ENCODE measurements at places on chromosomes 3 and 15.
A peak's percentile ranks its signal among the peaks of the same experiment; 100 is the strongest.

DNA sequence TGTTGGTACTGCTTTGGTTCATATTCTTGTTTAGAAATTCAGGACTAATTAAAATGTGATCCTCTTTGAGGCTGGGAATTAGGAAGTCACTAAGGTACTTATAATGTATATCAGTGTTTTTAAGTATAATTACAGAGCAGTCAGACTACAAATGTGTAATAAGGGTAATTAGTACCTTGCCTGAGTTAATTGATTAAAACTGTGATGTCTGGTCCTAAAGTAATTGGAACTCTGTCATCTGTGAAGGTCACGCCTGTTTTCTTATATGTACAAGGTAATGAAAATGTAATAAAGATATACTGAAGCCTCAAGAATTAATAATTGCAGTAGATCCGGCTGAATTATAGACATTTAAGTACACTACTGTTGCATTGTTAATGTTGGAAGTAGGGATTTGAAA, 32.8 kb downstream of the RIOX2 start:
- DNase-seq = no peak

DNA sequence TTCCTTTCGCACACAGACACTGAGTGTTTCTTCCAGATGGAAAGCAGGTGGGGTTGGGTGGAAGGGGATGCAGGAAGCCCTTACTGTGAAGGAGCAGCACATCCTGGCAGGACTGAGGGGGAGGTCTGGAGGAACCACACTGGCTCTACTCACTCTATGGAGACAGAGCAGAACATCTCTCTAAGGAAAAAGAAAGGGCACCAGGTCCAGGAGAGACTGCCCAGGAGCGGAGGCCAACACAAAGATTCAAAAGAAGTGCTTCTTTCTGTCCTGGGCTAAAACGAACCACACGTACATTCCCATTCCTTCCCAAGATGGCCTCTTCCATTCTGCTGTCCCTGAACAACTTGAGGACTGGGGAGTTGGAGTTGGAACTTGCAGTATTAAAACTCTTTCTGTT, 13.8 kb upstream of the VIPR1 start:
- no peak for DNase-seq

GRCh38 chr3:184361932-184362667, 590 bp downstream of the POLR2H start:
- no peak for DNase-seq

- no peak for DNase-seq
These were observed 69.3 kb upstream of the RPL35A start for GRCh38 chr3:197880491-197881269.

DNA sequence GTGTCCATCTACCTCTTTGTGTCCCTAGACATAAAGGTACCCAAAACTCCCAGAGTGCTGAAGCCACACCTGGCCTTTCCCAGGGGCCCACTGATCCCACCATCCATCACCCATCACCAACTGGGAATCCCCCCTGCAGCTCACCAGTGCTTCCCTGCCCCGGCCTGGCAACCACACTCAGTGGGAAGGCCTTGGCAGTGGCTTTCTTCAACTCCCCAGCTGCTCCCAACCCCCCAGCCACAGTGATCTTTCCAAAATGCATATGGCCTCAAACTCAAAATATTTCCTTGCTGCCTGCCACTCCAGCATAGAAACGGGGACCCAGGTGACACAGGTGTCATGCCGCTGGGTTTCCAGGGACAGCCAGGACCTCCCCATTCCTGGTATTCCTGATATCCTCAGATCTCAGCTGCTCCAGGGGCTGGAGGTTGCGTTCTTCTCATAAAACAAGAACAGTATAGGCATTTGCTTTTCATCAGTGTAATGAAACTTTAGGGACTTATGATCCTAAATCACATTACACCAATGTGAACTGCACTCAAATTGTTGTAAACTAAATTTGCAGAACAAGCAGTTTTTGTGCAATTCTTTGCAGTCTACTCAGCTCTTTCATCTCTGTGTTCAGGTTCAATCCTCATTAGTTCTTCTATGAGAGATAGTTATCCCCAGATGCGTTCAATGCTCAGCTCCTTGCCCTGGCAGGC, 1.3 kb downstream of the OCA2 start:
- no peak for DNase-seq

GRCh38 chr15:77033729-77034671, 36.9 kb downstream of the TSPAN3 start:
- no peak for DNase-seq

- no peak for DNase-seq
These were observed 32.2 kb upstream of the FMN1 start for GRCh38 chr15:33226559-33227181.

DNA sequence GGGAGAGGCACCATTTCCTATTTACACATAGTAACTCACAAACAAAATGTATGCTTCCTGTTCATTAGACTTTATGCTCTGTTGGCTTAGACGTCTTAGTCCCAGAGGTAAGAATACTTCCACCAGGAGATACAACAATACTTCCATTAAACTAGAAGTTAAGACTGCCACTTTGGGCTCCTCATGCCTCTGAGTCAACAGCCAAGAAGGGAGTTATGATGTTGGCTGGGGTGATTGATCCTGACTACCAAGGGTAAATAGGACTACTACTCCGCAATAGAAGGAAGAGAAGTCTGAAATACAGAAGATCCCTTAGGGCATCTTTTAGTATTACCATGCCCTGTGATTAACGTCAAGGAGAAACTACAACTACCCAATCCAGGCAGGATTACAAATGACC, 43.5 kb upstream of the ABI3BP start:
- no peak for DNase-seq

DNA sequence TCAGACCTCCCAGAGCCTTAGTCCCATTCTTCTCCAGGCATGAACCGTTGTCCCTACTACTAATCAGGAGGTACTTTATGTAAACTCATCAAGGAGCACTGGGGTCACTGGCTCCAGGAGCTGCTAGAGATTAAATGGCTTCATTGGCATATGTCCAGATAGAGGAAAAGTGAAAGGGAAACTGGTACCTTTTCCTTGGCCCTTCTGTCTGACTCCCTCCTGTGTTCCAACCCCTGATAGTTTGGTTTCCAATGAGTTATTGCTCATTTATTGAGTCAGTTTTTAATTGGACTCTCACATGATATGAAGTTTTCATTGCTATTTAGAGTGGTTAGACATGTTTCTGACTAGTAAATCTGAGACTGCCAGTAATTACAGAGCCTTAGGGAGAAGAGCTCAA, 130.5 kb upstream of the BFSP2 start:
- no peak for DNase-seq

DNA sequence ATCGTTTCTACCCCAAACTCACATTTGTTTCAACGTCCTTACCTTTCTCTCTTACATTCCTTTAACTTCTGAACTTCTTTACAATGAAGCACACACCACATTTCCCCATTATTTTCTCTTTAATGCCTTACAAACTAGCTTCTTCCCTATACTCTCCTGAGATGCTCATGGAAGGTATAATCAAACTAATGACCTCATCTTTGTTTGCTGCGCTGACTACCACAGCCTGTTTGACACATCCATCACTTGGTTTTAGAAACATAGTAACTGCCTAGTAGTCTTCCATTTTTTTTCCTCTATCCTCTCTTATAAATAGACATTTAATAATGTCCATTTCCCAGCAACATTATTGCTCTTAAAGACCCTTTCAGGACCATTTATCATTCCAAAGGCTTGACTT, 230.5 kb upstream of the LRTM1 start:
- no peak for DNase-seq

- DNase-seq = no peak
These were observed 53.1 kb downstream of the PHC3 start for GRCh38 chr3:170128259-170128976.

GRCh38 chr15:93428807-93429351, 339.9 kb upstream of the RGMA start:
- no peak for DNase-seq

DNA sequence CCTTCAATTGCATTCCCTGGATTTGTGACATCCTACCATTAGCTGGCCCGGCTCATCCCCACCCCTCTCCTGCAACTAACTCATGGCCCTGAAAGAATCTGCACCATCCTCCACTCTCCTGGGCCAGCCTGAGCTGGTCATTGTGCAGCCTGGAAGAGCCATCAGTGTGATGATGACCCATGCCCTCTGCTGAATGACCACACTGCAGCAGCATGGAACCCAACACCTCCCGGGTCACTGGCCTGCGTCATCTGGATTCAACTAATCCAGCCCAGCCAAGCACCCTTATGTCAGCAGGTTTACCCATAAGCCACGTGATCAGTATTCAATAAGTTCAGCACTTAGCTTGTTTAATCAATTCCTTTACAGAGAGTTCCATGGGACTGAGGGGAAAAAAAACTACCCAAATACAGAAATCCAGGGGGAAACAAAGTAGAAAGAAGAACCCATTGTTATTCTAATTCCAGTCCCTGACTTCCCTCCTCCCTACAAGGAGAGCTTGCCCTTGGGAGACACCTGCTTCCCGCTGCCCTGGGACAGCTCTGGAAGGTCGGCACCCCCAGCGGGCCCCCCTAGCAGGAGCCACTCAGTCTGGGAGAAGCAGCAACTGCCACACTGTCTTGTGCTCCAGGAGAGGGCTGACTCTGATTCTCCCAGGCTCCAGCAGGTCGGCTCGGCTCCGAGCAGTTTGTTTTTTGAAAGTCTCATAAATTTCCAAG, 309.1 kb upstream of the TLE3 start:
- DNase-seq = no peak

DNA sequence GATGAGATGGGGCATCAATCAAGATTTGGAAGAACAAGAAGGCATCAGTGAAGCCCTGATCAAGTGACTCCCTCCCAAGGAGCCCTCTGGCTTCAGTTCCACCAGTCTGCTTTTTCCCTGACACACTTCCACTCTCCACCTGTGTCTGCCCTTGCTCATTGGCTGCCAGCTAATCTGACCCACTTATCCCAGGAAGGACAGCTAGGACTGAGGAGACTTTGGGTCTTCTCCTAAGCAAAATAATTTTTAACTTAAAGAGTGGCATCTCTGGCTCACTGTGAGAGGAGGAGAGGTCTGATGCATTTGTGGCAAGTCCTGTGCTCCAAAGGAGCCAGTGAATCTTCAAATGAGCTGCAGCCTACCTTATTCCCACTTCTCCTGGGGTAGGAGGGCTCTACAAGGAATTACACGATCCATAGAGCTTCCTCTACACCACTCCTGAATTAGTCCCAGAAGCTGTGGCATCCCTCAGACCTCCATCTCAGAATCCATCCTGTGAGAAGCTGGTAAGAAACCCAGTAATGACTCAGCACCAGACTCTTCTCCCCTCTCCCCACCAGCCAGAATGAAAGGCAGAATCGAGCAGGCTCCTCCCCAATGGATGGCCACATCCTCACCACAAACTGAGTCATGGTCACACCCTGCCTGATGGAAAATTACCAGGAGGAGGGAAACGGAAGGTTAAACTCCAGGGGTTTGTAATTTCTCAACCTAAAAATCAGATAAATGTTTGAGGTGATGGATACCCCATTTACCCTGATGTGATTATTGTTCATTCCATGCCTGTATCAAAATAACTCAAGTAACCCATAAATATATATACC, 6.3 kb upstream of the PKM start:
- DNase-seq = peak; percentile 17

- DNase-seq = no peak
These were observed 1081.7 kb downstream of the NAALADL2 start for GRCh38 chr3:175940881-175941280.

DNA sequence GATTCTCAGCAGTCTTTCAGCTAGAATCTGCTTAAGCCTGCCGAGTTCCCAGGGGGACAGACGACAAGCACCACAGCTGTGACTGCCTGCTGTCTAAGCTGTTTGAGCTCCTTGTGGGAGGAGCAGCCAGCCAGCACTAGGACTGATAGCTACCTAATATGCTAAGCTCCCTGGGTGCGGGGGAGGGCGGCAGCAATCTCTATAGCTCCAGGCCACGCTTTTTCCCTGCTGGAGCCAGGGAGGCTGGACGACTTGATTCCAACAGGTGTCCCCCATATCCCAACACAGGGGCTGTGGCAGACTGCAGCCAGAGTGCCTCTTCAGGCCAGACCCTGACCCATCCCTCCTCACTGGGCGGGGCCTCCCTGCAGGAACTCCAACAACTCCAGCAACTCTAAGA, 134.1 kb upstream of the ARPP21 start:
- no peak for DNase-seq

- DNase-seq = no peak
These were observed 22.3 kb upstream of the IL1RAP start for GRCh38 chr3:190491533-190492054.

DNA sequence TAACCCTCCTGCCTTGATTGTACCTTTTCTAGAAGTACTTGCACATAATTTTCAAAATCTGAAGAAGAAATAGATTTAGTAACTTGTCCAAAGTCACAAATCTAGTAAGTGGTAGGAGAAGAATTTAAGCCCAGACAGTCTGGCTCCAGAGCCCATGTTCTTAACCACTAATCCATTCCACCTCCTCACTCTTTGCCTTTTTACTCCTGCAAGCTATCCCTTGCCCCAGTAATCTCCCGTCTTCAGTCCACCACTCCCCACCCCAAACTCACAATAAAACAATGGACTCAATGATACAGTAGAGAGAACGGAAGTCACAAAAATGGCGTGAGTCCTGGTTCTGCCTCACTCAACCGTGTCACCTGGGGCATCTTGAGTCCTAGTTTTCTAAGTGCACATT, 48.7 kb downstream of the SETMAR start:
- no peak for DNase-seq

DNA sequence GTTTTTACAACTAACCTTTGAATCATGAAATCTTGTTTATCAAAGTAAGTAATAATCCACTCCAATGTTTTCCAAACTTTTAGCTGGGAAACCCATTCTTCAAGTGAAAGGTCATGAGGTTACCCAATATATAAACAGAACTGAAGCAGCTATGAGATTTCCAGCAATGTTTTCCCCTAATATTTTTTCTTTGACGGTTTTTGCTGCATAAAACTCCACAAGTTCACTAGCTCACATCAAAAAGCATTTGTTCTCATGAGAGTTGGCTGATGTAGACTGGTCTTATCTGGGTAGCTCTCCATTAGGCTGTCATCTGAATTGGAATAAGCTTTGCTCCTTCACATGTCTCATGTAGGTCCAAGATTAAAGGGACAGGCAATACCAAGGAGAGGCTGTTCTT, 241.2 kb upstream of the LRRC3B start:
- no peak for DNase-seq

GRCh38 chr3:31285833-31286486, 246.8 kb upstream of the STT3B start:
- no peak for DNase-seq

DNA sequence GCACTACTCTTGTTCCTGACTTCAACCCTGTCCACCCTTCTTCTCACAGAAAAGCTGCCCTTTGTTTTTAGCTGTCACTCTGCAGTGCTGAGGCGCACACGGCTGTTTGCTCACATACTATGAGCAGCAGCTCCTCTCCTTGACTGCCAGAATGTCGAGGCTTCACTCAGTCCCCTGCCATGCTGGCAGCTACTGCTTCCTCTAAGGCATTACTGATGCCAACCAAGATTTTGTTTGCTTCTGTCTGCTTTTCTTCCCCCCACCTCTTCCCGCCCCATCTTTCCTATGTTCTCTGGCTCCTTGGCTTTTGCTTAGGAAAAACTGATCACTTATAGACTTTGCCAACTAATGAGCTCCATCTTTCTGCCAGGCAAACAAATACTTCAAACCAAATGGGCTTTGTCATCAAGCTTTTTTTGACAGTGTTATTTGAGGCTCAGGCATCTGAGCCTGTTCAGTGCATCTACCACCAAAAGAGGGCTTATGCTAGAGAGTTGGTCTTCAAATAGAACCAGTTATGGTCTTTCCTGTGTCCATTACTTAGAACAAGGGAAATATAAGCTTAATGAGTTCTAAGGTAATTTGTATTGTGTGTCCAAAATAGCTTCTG, 81.0 kb downstream of the FBXL2 start:
- no peak for DNase-seq
